ENCODE measurements at places on chromosomes 5 and 9.

GRCh38 chr5:38710627-38711026 lies 135.2 kb upstream of the OSMR start:
- no peak for DNase-seq

DNA sequence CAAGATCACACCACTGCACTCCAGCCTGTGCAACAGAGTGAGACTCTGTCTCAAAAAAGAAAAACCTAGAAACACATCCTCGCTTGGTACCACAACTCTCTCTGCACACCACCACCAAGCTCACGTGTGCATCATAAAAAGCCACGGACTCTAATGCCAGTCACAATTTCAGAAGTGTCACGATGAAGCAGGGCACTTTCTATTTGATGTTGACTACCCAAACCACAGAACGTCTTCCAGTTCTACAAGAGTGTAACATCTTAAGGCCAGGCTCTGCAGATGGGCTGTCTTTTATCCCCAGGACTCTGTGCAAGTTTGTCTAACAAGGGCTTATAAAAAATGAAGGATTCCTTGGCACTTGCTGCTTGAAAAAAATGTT lies 22.9 kb downstream of the GFPT2 start:
- no peak for DNase-seq

DNA sequence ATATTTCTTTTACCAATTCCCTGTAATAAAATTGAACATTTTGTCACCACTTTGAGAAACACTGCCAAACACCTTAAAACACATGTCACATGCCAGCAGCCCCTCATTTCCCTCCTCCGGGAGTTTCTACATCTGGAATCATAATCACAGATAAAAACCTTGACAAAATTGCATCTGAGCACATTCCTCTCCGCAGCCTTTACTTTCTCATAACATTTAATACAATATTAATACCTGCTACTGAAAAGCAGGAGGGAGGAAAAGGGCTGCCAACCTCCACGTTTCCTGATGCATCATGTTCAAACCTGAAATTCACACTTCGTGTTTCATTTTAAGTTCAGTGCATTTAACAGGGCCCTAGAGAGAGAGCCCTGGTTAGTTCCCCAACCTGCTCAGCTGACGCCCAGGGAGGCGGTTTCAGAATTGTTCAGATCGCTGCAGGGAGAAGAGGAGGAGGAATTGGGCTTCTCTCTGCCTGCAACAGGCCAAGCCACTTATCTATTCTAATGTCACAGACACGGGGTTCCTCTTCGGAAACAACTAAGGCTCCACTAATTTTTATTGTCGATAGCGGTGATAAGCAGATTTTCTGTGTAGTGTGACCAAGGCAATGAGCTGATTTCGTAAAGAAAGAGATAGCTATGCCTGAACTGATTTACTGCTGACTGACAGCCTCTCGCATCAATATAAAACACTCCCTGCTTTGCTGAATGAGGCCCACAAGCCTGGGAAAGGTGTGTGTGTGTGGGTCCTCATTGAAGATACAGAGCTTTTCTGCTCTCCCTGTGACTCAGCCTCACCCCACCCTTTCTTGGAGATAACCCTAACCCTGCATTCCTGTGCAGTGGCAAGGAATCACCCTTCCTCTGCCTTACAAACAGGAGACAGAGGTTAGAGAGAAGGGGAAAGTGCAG lies 4.9 kb upstream of the LHX2 start:
- no peak for DNase-seq

- DNase-seq, result no peak
Measured at GRCh38 chr9:129933185-129934040, 98.2 kb downstream of the USP20 start.

GRCh38 chr5:33933723-33934169 lies 2.4 kb upstream of the RXFP3 start:
- DNase-seq, result no peak

DNA sequence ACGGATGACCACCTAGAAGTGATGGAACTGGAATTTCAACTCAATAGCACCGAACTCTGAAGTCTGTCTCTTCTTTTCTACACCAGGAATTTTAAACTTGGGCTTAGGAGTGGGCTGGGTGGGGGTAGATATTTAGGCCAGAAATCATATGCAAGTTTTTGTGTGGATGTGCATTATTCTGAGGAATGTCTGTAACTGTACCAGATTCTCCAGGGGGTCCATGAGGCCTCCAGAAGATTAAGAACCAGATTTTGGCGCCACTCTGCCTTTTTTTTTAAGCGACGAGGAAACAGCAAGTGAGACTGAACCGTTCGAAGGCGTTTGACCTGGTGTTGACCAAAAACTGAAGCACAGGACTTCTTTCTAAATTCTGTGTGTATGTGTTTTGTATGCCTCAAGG lies 88.8 kb upstream of the TTC23L start:
- DNase-seq, result no peak

DNA sequence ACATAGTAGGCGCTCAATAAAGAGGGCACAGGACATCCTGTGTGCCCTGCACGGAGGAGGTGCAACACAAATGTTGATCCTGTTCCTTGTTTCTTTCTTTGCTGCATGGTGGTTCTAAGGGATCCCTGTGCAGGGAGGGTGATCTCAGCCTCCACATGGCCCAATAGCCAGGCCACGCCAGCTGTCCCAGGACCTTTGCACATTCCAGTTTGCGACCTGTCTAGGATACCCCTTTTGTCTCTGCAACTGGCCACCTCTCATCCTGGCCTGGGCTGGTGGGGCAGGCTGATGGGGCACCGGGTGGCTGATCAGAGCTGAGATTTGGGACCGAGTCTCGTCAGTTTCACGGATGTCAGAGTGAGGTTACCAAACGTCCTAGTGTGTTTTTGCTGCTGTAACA lies 79.5 kb downstream of the CFAP77 start:
- DNase-seq, result no peak

DNA sequence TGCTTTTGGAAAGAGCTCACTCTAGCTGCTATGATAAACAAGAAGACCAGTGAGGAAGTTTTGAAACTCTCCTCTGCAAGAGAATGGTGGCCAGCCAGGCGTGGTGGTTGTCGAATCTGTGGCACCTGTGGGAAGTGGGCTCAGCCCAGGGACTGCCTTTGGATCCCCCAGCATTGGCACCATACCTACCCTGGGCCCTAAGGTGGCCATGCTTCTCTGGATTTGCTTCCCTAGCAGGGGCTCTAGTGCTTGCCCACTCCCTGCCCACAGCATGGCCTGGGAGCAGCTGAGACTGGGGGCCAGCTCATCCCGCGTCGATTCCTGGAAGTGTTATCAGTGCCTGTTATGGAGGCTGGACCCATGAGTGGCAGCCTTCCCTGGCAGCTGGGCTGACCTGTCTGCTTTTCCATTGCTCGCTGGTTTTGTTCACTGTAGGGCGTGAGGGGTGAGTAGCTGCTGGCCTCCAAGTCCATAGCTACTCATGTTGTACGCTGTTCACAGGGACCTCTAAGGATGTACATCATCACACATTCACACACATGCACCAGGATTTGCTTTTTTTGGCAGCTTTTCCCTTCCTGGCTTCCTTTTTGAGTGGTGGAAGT lies 2.3 kb downstream of the SLC22A4 start:
- DNase-seq, result no peak

- DNase-seq, result no peak
Measured at GRCh38 chr5:134450374-134450773, 38.7 kb upstream of the CDKN2AIPNL start.

DNA sequence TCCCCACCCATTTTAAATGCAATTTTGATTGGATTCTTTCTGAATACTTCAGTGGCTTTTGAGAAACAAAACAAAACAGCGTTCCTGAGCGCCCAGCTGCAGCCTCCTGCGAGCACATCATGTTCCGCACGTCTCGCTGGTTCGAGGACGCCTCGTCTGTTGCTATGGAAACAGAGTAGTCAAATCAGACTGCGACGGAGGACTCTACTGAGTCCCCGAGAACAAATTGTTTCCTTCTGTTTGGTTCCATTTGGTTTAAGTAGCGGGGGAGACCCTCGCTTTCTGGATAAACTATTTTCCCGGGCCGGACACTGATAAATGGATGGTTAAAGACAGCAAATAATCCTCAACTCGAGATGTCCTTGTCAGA lies 69.0 kb downstream of the SLC28A3 start:
- DNase-seq, result peak; percentile 22

- no peak for DNase-seq
Measured at GRCh38 chr5:96741891-96742309, 65.8 kb downstream of the ERAP1 start.

GRCh38 chr5:166994226-166994625 lies 1297.2 kb upstream of the WWC1 start:
- no peak for DNase-seq

DNA sequence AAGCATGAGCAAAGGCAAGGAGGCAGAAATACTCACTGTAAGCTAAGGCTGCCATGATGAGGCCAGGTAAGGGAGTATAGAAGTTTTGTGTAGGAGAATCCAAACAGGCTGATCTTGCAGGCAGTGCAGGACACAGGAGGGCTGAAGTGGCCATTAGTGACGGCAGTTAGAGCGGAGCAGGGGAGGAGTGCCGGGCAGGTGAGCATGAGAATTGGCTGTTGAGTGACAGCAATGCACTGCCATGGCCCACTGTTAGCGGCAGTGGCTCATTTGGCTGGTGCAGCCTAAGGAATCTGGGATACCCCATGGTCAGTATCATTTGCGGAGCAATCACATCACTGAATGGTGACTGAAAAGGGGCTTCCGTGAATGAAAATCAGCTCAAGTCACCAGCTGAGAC lies 22.8 kb downstream of the RGS3 start:
- no peak for DNase-seq

- no peak for DNase-seq
Measured at GRCh38 chr9:137428841-137429545, 5.8 kb downstream of the NOXA1 start.

GRCh38 chr5:149679876-149680809 lies 50.0 kb upstream of the PPARGC1B start:
- DNase-seq, result no peak

DNA sequence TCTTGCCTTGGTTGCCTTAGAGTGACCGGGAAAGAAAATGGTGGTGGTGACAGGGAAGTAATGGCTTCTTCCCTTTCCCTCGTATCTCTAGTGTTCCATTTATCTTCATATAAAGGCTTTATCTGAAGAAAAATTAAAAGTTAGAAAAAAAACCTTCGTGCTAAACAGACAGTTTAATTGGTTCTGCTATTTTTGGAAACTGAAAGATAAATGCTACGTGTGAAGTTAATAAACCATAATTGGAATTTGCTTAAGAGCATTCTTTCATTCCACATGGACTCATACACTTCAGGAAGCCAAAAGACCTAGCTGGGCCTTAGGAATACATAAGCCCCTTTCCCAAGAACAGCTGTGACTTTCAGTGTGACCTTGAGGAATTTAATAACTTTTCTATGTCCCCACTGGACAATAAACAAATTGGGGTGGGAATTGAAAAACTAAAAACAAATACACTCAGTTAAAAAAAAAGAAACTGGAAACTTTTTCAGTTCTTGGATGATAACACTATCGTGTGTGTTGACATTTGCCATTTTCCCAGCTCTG lies 818.8 kb upstream of the WWC1 start:
- DNase-seq, result no peak

All from CD4-positive, alpha-beta T cell treated with Interleukin-17A for 1 hour (primary cell).